Upper lobe of left lung (tissue), 6 donors: ENCODE measurements at places on chromosomes 2 and 18. TPM values are rescaled to one million over a fixed set of nuclear protein-coding genes. Genes with fewer than 3 reads are reported as not detected.

- H3K4me3 ChIP-seq: no peak overlapping the region
- no peak for DNase-seq
- H3K4me1 ChIP-seq: no peaks in the 10 kb centered on the region
- no peak overlapping the region for H3K27ac ChIP-seq
- H3K36me3 ChIP-seq: no peaks in the 10 kb centered on the region
Observed at GRCh38 chr18:37084912-37085311, 256.0 kb downstream of the KIAA1328 start.

DNA sequence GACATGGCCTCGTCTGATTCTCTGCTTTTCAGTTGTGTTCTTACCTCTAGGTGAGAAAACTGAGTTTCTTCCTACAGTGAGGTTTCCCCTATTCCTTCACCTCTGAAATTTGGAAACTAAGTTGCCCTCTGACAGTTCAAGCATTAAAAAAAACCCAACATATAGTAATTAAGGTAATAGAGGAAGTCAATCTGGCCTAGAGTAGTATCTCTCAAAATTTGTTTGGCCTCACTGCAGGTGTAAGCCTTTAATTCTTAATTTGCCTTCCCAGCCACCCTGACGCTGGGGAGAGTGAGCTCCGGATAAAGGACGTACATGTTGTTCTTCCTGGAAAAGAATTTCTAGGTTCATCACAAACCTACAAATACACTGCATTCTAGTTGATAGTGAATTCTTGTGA, 1.4 kb downstream of the CAD start:
- H3K4me3 ChIP-seq: no peak overlapping the region

GRCh38 chr2:54871457-54872107, 148.1 kb downstream of the EML6 start:
- H3K27ac ChIP-seq: no peak overlapping the region
- H3K4me1 ChIP-seq: no peaks in the 10 kb centered on the region
- no peak for DNase-seq
- no peaks in the 10 kb centered on the region for H3K36me3 ChIP-seq

- H3K4me1 ChIP-seq: peaks cover 15% of the 10 kb centered on the region
- H3K27me3 ChIP-seq: no peaks in the 10 kb centered on the region
- DNase-seq: no peak
- no peaks in the 10 kb centered on the region for H3K36me3 ChIP-seq
- H3K27ac ChIP-seq: no peak overlapping the region
- H3K4me3 ChIP-seq: no peak overlapping the region
Observed at GRCh38 chr2:127394492-127394891, 6.7 kb upstream of the MAP3K2 start.

DNA sequence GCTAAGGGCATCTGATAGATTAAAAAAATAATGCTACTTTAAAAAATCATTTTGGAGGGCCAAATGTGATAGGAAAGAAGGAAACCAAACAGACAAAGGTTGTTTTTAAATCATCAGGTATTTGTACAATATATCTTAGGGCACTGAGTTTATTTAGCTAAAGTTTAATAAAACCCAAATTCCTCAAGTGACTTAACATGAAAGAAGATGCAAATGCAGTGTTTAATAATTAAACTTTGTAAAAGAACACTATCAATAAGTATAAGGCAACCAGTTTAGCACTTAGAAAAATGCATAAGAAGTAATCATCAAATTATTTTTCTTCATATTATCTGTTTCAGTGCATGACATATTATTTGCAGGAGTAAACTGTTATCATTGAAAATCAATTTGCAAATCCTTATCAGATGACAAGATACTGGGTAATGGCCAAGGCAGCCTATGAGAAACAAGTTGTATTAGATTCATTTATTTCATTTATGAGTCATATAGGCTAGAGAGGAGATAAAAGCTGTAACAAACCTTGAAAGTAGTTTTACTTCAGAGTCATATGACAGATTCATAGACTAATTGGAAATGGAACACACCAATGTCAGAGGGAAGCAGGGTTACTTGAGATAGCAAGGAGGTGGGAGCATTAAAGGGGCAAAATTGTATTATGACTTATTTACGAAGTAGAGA, 165.5 kb downstream of the GCA start:
- no peak overlapping the region for H3K4me3 ChIP-seq
- H3K4me1 ChIP-seq: no peaks in the 10 kb centered on the region
- no peak overlapping the region for H3K27ac ChIP-seq
- no peaks in the 10 kb centered on the region for H3K27me3 ChIP-seq
- H3K36me3 ChIP-seq: no peaks in the 10 kb centered on the region

DNA sequence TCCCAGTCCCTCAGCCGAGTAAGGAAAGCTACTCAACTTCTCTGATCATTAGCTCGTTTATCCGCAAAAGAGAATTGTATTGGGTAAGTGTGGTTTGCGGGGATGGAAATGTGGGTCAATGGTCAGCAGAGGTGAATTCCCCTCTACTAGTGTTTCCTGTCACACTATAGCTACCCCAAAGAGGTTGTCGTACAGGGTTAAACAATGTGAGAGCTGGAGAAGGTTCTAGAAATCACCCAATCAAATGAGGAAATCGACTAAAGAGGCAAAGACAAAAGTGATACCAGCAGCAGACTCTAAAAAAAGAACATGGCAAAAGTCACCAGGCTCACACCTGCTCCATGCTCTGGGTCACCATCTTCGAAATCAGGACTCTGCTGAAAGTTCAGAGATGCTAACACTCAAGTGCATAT, 144.7 kb upstream of the ITGA4 start:
- no peaks in the 10 kb centered on the region for H3K27me3 ChIP-seq
- H3K4me3 ChIP-seq: no peak overlapping the region
- H3K36me3 ChIP-seq: no peaks in the 10 kb centered on the region
- H3K27ac ChIP-seq: peak overlapping the region; percentile 50

DNA sequence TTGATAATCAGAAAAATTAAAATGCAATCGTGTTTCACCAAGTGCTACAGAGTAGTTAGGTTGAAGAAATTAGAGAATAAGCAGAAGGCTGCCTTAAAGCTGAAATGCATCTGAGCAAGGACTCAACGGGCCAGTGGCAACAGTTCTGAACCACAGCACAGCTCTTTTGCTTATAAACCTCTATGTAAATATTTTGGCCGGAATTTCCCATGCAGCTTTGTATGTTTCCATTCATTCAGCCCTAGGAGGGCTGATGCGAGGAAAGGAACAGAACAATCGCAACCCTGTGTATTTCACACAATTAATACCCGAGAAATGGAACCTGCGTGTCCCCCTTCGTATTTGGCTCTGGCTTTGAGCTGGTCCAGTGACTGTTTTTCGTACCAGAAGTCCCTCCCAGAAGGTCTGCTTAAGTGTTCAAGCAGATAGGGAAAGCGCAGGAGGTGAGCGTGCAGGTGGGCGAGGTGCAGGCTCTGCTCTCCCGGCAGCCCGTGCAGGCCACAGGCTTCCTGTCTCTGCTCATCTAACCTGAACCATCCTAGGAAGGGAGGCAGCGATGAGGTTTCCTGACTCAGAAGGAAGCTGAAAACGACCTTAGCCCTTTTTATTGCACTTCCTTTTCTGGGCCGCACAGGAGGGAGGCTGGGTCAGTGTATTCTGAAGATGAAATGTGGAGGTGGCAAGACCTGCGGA, 67.3 kb downstream of the ASB1 start:
- DNase-seq: no peak
- no peaks in the 10 kb centered on the region for H3K36me3 ChIP-seq
- no peak overlapping the region for H3K4me3 ChIP-seq
- no peaks in the 10 kb centered on the region for H3K4me1 ChIP-seq

GRCh38 chr2:229650901-229651300, 63.5 kb downstream of the DNER start:
- no peak overlapping the region for H3K27ac ChIP-seq
- H3K4me1 ChIP-seq: no peaks in the 10 kb centered on the region

- no peak overlapping the region for H3K27ac ChIP-seq
- H3K4me3 ChIP-seq: no peak overlapping the region
- no peaks in the 10 kb centered on the region for H3K36me3 ChIP-seq
- DNase-seq: no peak
- H3K4me1 ChIP-seq: no peaks in the 10 kb centered on the region
Observed at GRCh38 chr18:59833785-59834184, 66.0 kb upstream of the PMAIP1 start.

- H3K36me3 ChIP-seq: no peaks in the 10 kb centered on the region
- DNase-seq: no peak
- no peaks in the 10 kb centered on the region for H3K4me1 ChIP-seq
- no peak overlapping the region for H3K4me3 ChIP-seq
Observed at GRCh38 chr2:156884216-156884615, 373.3 kb upstream of the GALNT5 start.

DNA sequence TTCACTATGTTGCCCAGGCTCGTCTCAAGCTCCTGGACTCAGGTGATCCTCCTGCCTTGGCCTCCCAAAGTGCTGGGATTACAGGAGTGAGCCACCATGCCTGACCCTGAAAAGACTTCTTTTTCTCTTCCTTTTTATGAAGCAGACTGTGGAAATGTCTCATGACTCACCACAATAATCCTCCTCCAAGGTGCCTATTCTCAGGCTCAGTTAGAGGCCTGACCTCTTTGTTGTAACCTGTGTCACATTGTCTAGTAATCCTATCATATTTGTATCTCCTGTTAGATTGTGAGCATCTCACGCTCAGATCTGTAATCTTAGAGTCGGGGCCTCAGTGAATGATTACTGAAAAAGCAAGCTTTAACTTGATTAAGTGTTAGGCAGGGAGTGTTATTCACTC, 18.3 kb upstream of the TAF4B start:
- no peak for DNase-seq
- no peaks in the 10 kb centered on the region for H3K4me1 ChIP-seq
- H3K27ac ChIP-seq: no peak overlapping the region
- no peaks in the 10 kb centered on the region for H3K27me3 ChIP-seq
- no peaks in the 10 kb centered on the region for H3K36me3 ChIP-seq

DNA sequence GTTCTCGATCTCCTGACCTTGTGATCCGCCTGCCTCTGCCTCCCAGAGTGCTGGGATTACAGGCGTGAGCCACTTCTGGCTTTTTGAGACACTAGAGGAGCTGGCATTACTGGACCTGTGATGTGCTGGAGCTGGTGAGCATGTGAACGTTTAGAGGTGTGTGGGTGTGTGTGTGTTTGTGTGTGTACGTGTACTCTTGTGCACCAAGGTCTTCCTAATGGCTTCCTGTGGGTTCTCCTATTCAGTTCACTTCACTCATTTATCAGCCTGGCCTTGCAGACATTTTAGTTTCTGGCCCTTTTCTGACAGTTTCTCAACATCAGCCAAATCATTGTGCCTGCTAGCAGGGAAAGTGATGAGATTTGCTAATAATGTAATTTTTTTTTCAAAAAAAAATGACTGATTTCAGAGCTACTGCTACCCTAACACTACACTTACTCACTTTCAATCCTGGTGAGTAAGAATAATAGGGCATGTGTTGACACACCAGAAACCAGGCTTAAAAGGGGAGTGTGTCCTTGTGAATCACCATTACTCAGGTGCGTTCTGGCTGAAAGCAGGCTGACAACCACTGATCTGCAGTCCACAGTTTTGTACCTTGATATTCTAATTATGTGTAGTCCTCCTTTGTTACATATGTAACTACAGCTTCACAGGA, 41.0 kb upstream of the ACTR3 start:
- no peak overlapping the region for H3K27ac ChIP-seq
- H3K4me3 ChIP-seq: no peak overlapping the region
- no peaks in the 10 kb centered on the region for H3K27me3 ChIP-seq

- H3K4me3 ChIP-seq: no peak overlapping the region
- H3K36me3 ChIP-seq: no peaks in the 10 kb centered on the region
Observed at GRCh38 chr2:196804381-196804780, 4.8 kb downstream of the C2orf66 start.

DNA sequence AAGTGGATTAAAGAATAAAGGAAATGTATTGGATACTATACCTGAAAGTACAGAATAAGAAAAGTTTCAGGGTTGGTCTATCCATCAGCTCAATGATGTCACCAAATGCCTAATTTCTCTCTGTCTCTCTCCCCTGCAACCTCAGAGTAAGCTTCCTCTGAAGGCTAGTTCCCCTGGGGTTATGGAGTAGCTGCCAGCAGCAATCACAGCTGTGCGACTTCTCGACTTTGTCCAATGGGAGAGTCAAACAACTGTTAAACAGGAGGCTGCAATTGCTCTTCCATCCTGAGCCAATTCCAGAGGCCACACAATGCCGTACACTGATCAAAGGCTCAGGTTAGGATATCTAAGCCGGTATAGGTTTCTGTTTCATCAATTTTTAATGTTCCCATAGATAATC, 95.3 kb upstream of the FANCL start:
- no peak for DNase-seq
- no peaks in the 10 kb centered on the region for H3K36me3 ChIP-seq
- H3K27me3 ChIP-seq: no peaks in the 10 kb centered on the region
- H3K4me3 ChIP-seq: no peak overlapping the region
- H3K27ac ChIP-seq: no peak overlapping the region

GRCh38 chr2:226403369-226403768, 396.3 kb downstream of the IRS1 start:
- H3K27ac ChIP-seq: no peak overlapping the region
- no peak for DNase-seq
- no peaks in the 10 kb centered on the region for H3K36me3 ChIP-seq
- no peaks in the 10 kb centered on the region for H3K27me3 ChIP-seq
- no peak overlapping the region for H3K4me3 ChIP-seq
- no peaks in the 10 kb centered on the region for H3K4me1 ChIP-seq

GRCh38 chr18:8871489-8871888, 166.1 kb downstream of the MTCL1 start:
- H3K27me3 ChIP-seq: no peaks in the 10 kb centered on the region
- no peaks in the 10 kb centered on the region for H3K4me1 ChIP-seq
- H3K36me3 ChIP-seq: no peaks in the 10 kb centered on the region
- no peak overlapping the region for H3K4me3 ChIP-seq
- H3K27ac ChIP-seq: no peak overlapping the region

Gene BOK
- 62.8 TPM for total RNA-seq

Gene NHEJ1
- total RNA-seq: 13.2 TPM

Gene FAP
- 4.3 TPM for total RNA-seq

Gene MBP
- 63.0 TPM for total RNA-seq
